Panc1 (cell line): ENCODE measurements at places on chromosomes 16 and 17. TPM values are rescaled to one million over a fixed set of nuclear protein-coding genes. Genes with fewer than 3 reads are reported as not detected.

TOB1 gene
- total RNA-seq = 117 TPM

NT5C gene
- total RNA-seq = 63.4 TPM

SNAI3 gene
- total RNA-seq = not detected

LLGL2 gene
- 201 TPM for total RNA-seq

KCNAB3 gene
- 3.5 TPM for total RNA-seq

MSRB1 gene
- 25.3 TPM for total RNA-seq

USP43 gene
- total RNA-seq = 7.3 TPM

CLCN7 gene
- total RNA-seq = 179 TPM

GRCh38 chr16:85774811-85775210 is 23.9 kb upstream of the C16orf74 start:
- H3K27me3 ChIP-seq = no peaks in the 10 kb centered on the region
- H3K4me3 ChIP-seq = no peak overlapping the region
- H3K4me1 ChIP-seq = no peaks in the 10 kb centered on the region
- H3K36me3 ChIP-seq = peaks cover 3% of the 10 kb centered on the region; the same call in 1 of the 2 replicates
- H3K27ac ChIP-seq = no peak overlapping the region

- H3K36me3 ChIP-seq = no peaks in the 10 kb centered on the region
- no peak for DNase-seq
- H3K27ac ChIP-seq = peak within 1 kb of the TSS; percentile 59
- H3K4me1 ChIP-seq = peaks cover 34% of the 10 kb centered on the region
Measured at GRCh38 chr16:1152651-1153259, at the start of gene CACNA1H. CACNA1H (plus strand) TSS chr16:1153106; CDS start chr16:1153738, 632 bp downstream.

- no peaks in the 10 kb centered on the region for H3K4me1 ChIP-seq
- DNase-seq = no peak
- no peak overlapping the region for H3K4me3 ChIP-seq
- H3K36me3 ChIP-seq = no peaks in the 10 kb centered on the region
- no peak overlapping the region for H3K27ac ChIP-seq
- no peaks in the 10 kb centered on the region for H3K27me3 ChIP-seq
Measured at GRCh38 chr17:3507869-3508268, 32.1 kb downstream of the ASPA start.

DNA sequence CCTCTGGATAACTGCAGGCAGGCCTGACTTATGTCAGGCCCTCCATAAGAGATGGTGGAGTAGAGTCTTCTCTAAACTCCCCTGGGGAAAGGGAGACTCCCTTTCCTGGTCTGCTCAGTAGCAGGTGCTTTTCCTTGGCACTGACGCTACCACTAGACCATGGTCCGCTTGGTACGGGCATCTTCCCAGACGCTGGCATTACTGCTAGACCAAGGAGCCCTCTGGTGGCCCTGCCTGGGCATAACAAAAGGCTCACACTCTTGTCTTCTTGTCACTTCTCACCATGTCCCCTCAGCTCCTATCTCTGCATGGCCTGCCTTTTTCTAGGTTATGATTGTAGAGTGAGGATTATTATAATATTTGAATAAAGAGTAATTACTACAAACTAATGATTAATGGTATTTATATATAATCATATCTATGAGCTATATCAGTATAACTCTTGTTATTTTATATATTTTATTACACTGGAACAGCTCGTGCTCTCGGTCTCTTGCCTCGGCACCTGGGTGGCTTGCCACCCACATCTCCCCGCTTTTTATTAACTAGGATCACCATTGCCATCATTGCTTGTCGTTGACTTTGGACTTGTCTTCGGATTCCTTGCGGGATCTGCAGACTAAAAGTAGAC is 59.8 kb upstream of the ARL4D start:
- H3K4me1 ChIP-seq = peaks cover 7% of the 10 kb centered on the region
- no peaks in the 10 kb centered on the region for H3K36me3 ChIP-seq
- no peak overlapping the region for H3K27ac ChIP-seq
- no peaks in the 10 kb centered on the region for H3K27me3 ChIP-seq

GRCh38 chr17:13750816-13751793 is 149.4 kb upstream of the HS3ST3A1 start:
- no peaks in the 10 kb centered on the region for H3K4me1 ChIP-seq
- H3K36me3 ChIP-seq = no peaks in the 10 kb centered on the region
- no peak for DNase-seq
- no peaks in the 10 kb centered on the region for H3K27me3 ChIP-seq
- H3K4me3 ChIP-seq = no peak overlapping the region

DNA sequence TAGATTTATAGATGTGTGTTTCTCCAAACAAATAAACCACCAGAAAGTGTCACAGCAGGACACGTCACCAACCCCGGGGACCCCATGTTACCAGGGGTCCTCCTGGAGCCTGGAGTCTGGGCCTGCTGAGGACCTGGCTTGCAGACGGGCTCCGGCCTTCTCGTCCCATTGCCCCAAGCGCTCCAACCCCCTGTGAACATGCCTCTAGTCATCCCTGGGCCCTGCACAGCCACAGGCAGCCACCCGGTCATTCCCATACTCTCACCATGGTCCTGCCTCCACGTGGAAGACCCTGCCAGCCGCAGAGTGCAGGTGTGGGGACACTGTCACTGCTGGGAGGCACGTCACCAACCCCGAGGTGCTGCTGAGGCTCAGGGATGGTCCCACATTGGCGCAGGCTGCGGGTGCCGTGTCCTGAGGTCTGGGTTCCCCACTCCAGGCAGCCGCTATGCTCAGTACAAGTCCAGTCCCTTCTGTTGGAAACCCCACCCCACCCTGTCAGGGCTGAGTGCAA is 4.5 kb downstream of the SECTM1 start:
- H3K4me3 ChIP-seq = no peak overlapping the region
- no peak for DNase-seq
- H3K27me3 ChIP-seq = no peaks in the 10 kb centered on the region
- H3K27ac ChIP-seq = no peak overlapping the region

DNA sequence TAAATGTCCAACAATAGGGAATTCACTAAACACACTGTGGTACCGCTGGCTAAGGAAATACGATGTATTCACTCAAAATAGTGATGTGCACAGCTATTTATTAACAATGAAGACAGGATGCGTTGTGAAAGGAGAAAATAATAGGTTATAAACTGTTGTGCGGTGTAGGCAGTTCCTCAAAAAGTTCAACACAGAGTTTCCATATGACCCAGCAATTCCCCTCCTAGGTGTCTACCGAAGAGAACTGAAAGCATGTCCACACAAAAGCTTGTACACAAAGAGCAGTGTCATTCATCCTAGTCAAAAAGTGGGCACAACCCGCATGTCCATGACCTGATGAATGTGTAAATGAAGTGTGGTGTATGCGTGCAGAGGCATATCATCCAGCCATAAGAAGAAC is 1.2 kb upstream of the CES1 start:
- no peak overlapping the region for H3K4me3 ChIP-seq
- DNase-seq = no peak
- H3K36me3 ChIP-seq = no peaks in the 10 kb centered on the region
- H3K27me3 ChIP-seq = no peaks in the 10 kb centered on the region

DNA sequence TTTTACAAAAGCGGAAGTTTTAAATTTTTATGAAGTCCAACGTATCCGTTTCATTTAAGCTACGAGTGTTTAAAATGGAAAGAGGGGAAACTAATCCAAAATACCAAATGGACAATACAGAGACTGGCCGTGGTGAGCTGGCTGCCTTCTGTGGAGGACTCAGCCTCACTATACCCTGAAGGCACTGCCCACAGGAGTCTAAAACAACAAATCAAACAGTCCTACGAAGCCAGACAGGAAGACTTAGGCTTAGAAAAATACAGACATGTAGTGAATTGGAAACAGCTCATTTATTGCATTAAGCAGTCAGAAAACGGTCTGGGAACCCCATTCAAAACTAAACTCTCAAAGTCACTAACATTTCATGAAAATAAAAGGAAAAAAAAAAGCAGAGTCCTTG is 75.1 kb downstream of the CYTH1 start:
- peaks cover 15% of the 10 kb centered on the region; the same call in 1 of the 2 replicates for H3K4me1 ChIP-seq
- peak overlapping the region; percentile 19; the same call in 1 of the 2 replicates for H3K27ac ChIP-seq
- no peak for DNase-seq
- no peak overlapping the region for H3K4me3 ChIP-seq

- DNase-seq = peak; percentile 30
- peak overlapping the region; percentile 39; the same call in 1 of the 2 replicates for H3K27ac ChIP-seq
- H3K4me3 ChIP-seq = no peak overlapping the region
- peaks cover 4% of the 10 kb centered on the region for H3K4me1 ChIP-seq
- no peaks in the 10 kb centered on the region for H3K36me3 ChIP-seq
- no peaks in the 10 kb centered on the region for H3K27me3 ChIP-seq
Measured at GRCh38 chr16:85491058-85491771, 121.9 kb upstream of the GSE1 start.

GRCh38 chr17:7484919-7485377 is 782 bp downstream of the POLR2A start:
- DNase-seq = no peak
- H3K4me1 ChIP-seq = peaks cover 35% of the 10 kb centered on the region
- H3K27ac ChIP-seq = peak overlapping the region; percentile 99
- H3K4me3 ChIP-seq = peak overlapping the region; percentile 95

DNA sequence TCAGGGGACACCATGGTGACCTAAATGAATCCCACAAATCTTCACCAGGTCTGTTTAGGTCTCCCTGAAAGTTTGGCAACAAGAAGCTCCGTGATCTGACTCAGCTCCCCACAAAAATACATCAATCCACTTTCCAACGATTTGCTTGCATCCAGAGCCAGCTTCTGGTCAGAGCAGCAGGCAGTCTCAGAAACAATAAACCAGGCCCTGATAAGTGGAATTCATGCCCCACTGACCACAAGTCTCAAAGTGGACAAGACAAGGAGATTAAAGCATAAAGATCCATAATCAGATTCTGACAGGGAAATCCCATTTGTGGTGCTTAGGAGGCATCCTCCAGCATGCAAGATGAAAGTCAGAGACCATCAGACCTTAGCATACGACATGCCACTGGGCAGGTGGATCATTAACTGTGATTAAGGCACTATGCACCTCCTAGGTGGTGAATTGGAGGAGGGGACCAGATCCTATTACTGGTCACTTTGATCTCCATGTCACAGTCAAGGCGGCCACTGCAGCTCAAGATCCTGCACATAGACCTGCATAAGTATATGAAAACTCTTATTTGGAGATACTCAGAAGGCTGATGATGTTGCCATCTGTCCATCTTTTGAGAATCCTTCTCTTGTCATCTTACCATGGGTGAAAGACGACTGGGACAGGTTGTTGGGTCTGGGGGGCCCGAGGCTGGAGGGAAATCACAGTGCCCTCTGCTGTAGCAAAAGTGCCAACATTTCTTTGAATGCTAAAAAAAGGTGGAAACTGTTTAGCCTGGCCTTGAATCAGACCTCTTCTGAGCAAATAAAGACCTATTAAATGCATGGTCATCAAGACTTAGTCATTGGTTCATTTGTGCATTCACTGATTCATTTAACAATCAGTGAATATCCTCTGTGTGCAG is 309.2 kb upstream of the CCL2 start:
- no peak for DNase-seq
- H3K27ac ChIP-seq = no peak overlapping the region
- H3K4me3 ChIP-seq = no peak overlapping the region
- H3K36me3 ChIP-seq = no peaks in the 10 kb centered on the region

GRCh38 chr17:8227238-8227581 is 16.8 kb upstream of the AURKB start:
- no peak for DNase-seq
- H3K36me3 ChIP-seq = peaks cover 2% of the 10 kb centered on the region
- peak overlapping the region; percentile 49 for H3K4me3 ChIP-seq
- peaks cover 16% of the 10 kb centered on the region for H3K4me1 ChIP-seq
- peak overlapping the region; percentile 93 for H3K27ac ChIP-seq

GRCh38 chr17:58052945-58053715 is 30.1 kb upstream of the DYNLL2 start:
- DNase-seq = no peak
- no peak overlapping the region for H3K27ac ChIP-seq
- no peak overlapping the region for H3K4me3 ChIP-seq
- H3K4me1 ChIP-seq = no peaks in the 10 kb centered on the region
- no peaks in the 10 kb centered on the region for H3K36me3 ChIP-seq

DNA sequence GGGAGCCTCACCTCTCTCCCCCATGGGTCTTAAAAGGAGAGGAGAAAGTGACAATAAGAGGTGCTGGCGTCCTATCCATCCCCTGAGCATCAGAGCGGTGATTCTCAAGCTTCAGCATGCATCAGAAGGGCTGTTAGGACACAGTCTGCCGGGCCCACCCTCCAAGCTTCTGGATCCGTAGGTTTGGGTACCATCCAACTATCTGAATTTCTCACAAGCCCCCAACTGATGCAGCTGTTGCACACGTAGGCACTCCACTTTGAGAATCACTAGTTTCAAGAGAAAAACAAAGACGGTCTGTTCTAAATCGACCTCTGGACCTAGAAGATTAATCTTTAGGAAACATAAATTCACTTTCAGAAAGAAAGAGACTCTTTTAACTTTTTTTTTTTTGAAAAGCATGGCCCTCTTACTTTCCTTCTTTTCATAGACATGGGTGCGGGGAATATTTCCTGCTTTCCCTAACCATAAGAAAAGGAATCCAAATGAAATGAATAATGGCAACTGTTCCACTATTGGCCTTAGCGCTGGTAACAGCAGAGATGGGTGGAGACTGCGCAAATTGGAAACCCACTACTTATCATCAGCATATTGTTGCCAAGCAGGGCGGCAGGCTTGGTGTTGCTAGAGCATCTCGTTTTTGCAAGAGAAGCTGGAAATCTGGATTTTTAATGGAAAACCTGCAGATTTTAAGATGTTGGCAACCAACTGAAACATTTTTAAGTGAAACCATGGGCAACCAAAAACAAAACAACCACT is 144.4 kb downstream of the GAS7 start:
- no peaks in the 10 kb centered on the region for H3K36me3 ChIP-seq
- H3K27ac ChIP-seq = no peak overlapping the region
- H3K27me3 ChIP-seq = no peaks in the 10 kb centered on the region; the same call in 1 of the 2 replicates
- DNase-seq = no peak
- no peak overlapping the region for H3K4me3 ChIP-seq

DNA sequence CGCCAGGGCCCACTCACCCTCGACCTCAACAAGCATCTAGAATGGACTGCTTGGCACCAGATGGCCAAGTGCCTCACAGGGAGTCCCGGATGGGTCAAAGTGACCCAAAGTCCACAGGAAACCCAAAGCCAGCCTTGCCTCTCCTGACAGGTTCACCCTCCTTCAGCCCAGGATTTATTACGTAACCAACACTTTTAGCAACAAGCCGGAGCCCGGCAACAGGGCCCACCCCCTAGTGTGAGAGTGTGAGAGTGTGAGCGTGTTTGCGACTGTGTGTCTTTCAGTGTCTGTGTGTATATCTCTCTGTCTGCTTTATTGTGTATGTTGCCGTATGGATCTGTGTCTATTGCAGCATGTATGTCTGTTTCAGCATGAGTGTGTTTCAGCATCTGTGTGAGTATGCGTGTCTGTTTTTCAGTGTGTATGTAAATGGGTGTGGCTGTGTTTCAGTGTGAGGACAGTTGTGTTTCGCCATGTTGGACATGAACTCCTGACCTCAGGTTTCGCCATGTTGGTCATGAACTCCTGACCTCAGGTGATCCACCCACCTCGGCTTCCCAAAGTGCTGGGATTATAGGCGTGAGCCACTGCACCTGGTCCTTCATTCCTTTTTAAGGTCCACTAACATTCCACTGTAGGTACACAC is 13.7 kb upstream of the PEMT start:
- H3K36me3 ChIP-seq = no peaks in the 10 kb centered on the region
- DNase-seq = no peak
- H3K4me3 ChIP-seq = no peak overlapping the region
- no peak overlapping the region for H3K27ac ChIP-seq
